ENCODE measurements at places on chromosomes 2 and 18. TPM values are rescaled to one million over a fixed set of nuclear protein-coding genes. Genes with fewer than 3 reads are reported as not detected.
A peak's percentile ranks its signal among the peaks of the same experiment; 100 is the strongest.

DNA sequence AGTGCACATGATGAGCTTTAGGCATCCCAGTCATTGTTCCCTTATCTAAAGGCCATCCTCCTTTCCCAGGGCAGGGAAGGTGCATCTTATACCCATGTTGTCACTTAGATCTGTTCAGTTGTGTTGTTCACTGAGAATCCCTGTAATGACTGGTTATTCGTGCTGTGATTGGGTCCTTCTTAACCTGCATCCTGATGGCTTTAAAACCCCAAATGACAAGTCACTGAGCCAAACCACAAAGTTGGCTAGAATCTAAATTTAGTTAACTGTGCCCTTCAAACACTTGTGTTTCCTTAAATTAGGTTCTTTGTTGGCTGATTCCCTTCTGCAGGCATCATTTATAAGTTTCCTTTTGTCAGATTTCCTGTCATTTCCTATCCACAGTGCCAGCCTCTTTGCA, 58.5 kb upstream of the SLC16A14 start:
- H3K4me1 ChIP-seq: no peaks in the 10 kb centered on the region
- no peaks in the 10 kb centered on the region for H3K36me3 ChIP-seq
- H3K27me3 ChIP-seq: no peaks in the 10 kb centered on the region
- DNase-seq: no peak
- H3K4me3 ChIP-seq: no peak overlapping the region
- no peak overlapping the region for H3K27ac ChIP-seq

DNA sequence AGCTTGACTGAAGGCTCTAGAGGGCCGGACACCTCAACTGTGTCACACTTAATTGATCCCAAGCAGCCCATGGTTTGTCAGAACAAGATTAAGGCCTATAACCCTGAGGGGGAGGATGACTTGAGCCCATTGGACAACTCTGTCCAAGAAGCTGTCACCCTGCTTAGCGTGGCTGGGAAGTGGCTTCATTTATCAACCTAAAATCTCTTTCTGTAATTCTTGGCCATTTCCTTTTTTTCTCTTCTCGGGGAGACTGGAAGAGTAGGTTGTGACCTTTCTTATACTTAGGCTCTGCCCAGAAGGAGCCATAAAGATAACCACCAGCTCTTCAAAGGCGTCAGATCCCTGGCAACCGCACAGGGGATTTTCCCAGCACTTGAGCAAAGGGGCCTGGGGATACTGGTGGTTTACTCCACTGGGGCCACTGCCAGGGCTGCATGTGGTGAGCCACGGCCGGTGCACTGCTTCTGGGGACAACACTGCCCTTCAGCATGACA, 265.5 kb downstream of the CYRIA start:
- no peaks in the 10 kb centered on the region for H3K4me1 ChIP-seq
- no peak overlapping the region for H3K27ac ChIP-seq
- DNase-seq: no peak
- H3K36me3 ChIP-seq: no peaks in the 10 kb centered on the region

DNA sequence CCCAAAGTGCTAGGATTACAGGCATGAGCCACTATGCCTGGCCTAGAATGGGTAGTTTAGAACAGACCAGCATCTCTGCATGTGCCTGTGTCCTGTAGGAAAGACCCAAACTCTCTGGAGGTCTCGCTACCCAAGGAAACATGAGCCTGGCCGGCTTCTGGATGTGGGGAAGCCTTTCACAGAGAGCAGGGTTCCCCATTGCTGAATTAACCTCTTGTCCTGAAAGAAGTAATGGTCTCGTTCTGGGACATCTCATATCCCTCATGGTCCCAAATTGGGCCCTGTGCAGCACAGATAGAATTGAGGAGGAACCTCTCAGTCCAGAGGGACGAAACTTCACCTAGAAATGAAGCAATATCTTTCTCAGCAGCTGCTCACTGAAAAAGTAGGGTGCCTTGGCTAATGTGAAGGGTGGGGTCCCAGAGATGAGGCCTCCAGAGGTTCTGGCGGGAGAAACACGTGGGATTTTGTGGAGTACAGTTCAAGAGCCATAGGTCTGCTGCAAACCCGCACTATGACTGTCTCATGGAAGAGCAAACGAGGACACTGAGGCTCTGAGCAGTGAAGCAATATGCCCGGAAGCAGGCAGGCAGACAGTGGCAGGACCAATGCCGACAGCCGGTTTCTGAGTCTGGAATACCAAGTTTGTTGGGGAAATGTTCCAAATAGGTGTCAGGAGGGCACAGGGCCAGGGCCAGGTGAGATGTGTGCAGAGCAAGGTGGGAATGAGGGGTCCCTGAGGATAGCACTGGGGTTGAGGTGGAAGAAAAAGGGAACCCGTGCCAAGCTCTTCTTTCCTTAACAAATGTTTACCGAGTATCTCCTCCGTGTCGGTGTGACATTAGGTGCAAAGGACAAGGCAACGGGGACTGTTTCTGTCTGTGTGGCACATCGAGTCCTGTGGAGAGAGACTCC, 121.0 kb upstream of the TWIST2 start:
- no peaks in the 10 kb centered on the region for H3K36me3 ChIP-seq
- no peak overlapping the region for H3K27ac ChIP-seq
- DNase-seq: no peak

DNA sequence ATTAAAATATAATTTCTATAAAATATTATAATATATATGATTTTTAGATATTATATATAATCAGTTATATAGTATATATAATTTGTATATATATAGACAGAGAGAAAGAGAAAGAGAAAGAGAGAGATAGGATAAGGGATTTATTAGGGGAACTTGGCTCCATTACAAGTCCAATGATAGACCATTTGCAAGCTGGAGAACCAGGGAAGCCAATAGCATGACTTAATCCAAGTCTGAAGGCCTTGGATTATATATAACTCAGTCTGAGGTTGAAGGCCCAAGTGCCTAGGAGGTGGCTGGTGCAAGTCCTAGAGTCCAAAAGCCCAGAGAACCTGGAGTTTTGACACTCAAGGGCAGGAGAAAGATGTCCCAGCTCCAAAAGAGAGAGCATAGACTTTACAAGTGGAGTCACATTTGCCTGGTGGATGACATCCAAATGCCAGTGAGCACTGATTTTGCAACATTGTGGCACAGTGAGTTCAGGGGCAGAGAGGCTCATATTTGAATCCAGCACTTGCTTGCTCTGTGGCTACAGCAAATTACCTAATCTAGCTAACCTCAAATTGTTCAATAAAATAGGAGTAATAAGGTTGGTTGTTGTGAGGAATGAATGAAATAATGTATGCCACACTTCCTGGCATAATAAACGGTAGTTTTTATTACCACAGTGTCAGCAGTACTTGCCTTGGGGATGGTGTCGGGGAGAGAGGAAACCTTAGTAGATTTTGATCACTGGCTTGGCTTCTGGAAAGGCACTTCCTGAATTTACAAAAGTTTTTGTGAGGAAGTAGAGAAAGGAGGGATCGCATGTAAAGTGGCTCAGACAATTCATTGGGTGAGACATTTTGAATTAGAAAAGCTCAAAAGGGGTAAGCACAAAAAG, 69.6 kb upstream of the CD28 start:
- peaks cover 13% of the 10 kb centered on the region for H3K4me1 ChIP-seq
- H3K4me3 ChIP-seq: no peak overlapping the region
- DNase-seq: no peak
- no peaks in the 10 kb centered on the region for H3K36me3 ChIP-seq
- no peaks in the 10 kb centered on the region for H3K27me3 ChIP-seq
- H3K27ac ChIP-seq: peak overlapping the region; percentile 13

- no peak for DNase-seq
- no peaks in the 10 kb centered on the region for H3K36me3 ChIP-seq
- H3K27ac ChIP-seq: no peak overlapping the region
- no peak overlapping the region for H3K4me3 ChIP-seq
- H3K27me3 ChIP-seq: no peaks in the 10 kb centered on the region
- H3K4me1 ChIP-seq: no peaks in the 10 kb centered on the region
These were observed 54.2 kb downstream of the SERTAD2 start for GRCh38 chr2:64599469-64599868.

DNA sequence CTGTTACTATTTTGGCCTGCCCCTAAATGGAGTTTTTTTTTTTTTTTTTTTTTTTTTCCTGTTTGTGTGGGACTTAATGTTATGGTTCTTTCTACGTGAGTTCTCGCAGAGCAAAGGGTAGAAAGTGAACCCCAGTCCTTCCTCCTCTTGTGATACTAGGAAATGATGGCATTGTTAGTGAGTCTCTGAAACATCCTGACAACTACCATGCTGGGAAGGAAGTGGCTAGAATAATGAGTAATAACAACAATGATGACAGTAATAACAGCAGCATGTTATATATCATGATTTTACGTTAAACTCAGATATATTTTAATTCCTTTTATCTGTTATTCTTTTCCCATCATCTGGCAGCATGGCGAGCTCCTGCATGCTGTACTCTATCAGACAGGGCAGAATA, 216.2 kb upstream of the LINC00305 start:
- DNase-seq: no peak
- H3K36me3 ChIP-seq: no peaks in the 10 kb centered on the region
- no peaks in the 10 kb centered on the region for H3K4me1 ChIP-seq
- H3K4me3 ChIP-seq: no peak overlapping the region
- no peak overlapping the region for H3K27ac ChIP-seq

DNA sequence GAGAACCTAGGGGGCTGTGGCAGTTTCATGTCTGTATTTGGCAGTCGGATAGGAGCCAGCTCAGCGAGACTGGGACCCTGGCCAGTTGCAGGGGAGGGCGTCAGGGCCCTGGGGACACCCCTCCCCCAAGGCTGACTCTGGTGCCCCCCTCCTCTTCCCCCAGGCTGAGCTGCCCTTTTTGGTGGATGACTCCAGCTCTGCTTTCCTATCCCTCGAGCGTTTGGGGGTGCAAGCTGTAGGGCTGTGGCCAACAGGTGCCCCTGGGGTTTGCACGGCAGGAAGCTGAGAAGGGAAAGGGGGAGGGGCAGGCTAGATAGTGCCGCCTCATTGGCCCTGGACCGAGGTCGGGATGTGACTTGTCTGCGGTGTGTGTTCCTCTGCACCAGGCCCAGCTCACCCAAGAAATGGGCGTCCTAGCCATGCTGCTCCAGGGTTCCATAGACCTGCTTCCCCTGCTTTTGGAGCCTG, 26.4 kb downstream of the SPEG start:
- no peaks in the 10 kb centered on the region for H3K27me3 ChIP-seq
- H3K36me3 ChIP-seq: no peaks in the 10 kb centered on the region

Gene SERPINB11
- not detected for total RNA-seq

DNA sequence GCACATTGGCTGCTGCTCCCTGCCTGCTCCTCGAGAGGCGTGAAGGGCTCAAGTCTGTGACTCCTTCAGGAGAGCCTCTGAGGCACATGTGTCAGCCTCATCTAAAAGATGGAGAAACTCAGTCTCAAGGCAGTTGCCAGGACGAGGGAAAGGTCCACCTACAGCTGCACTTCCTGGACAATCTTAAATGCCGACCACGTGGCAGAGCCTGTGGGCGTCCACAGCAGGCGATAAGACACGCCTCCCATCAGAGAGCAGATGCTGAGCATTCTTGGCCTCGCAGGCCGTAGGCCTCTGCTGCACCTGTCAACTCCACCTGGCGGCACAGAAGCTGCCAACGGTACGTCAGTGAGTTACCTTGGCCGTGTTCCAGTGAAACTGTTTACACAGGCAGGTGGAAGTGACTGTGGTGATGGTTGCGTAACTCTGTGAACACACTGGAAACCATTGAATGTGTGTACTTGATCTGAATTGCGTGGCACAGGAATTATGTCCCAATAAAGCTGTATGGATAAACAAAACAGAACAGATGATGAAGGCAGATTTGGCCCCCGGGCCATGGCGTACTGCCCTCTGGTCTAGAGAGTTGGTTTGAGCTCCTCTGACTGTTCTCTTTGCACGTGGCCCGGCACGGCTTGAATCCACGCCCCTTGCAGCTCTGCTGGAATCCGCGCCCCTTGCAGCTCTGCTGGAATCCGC, 114.5 kb downstream of the RNF144A start:
- H3K4me3 ChIP-seq: no peak overlapping the region
- H3K36me3 ChIP-seq: no peaks in the 10 kb centered on the region
- DNase-seq: peak; percentile 90
- H3K4me1 ChIP-seq: peaks cover 10% of the 10 kb centered on the region

DNA sequence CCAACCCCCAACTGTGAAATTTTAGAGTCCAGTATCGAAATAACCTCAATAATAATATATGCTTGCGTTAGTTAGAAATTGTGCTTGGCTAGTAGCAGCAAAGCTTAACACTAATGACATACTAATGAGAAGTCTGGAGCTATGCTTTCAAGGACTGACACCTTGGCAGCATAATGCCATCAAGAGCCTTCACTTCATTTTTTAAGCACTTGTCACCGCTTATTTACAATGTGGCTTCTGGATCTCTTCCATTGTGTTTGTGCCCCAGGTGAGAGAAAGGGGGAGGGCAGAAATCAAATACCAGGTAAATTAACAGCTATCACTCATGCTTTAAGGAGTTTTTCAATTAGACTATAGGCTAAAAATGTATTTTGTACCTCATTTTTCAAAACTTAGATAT, 101.5 kb downstream of the CDH7 start:
- H3K36me3 ChIP-seq: no peaks in the 10 kb centered on the region
- no peak overlapping the region for H3K4me3 ChIP-seq
- H3K27me3 ChIP-seq: no peaks in the 10 kb centered on the region

GRCh38 chr2:557635-558301, 119.4 kb downstream of the TMEM18 start:
- H3K4me1 ChIP-seq: no peaks in the 10 kb centered on the region
- DNase-seq: no peak
- H3K4me3 ChIP-seq: no peak overlapping the region
- no peak overlapping the region for H3K27ac ChIP-seq

GRCh38 chr18:10767658-10768057, 241.8 kb downstream of the NAPG start:
- H3K4me3 ChIP-seq: no peak overlapping the region
- no peak for DNase-seq
- H3K4me1 ChIP-seq: no peaks in the 10 kb centered on the region
- H3K27ac ChIP-seq: no peak overlapping the region
- no peaks in the 10 kb centered on the region for H3K27me3 ChIP-seq
- H3K36me3 ChIP-seq: no peaks in the 10 kb centered on the region

- DNase-seq: no peak
- H3K4me3 ChIP-seq: no peak overlapping the region
- no peaks in the 10 kb centered on the region for H3K36me3 ChIP-seq
- no peak overlapping the region for H3K27ac ChIP-seq
These were observed 607.2 kb upstream of the GYPC start for GRCh38 chr2:126048719-126049118.
